ENCODE measurements at places on chromosomes 5 and 9.

DNA sequence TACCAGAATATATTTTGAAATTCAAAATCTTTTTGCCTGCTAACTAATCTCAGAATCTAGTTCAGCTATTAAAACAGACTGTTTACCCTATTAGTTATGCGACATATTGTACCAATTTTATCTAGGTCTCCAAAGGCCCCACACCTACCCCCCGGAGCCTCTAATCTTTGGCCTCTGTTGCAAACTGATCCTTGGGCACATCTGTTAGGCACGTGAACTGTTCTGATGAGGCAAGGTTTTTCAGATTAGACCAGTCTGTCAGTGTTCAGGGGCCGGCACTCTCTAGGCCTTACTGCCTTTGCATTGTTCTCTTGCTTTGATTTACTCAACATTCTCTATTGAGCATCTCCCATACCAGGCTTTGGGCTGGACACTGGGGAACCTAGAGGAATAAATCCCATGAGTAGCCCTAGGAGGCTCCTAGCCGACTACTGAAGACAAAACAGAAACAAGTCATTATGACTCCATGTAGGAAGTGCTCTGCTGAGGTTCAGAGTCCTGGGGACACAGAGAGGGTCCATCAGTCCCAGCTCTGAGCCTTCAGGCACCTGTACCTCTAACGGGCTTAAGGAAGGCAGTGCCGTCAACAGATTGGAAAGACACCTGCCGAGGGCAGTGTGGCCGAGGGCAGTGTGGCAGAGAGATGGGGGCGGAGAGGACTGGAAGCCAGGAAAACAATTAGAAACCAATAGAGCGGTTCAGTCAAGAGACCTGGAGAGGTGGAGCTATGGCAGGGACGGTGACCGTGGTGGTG, 245.1 kb downstream of the AOPEP start:
- DNase-seq, result no peak

- peak; percentile 78 for DNase-seq
Observed at GRCh38 chr5:78907255-78907891, 77.7 kb downstream of the ARSB start.

GRCh38 chr5:76641514-76642120, 18.4 kb upstream of the F2RL2 start:
- DNase-seq, result peak; percentile 68

DNA sequence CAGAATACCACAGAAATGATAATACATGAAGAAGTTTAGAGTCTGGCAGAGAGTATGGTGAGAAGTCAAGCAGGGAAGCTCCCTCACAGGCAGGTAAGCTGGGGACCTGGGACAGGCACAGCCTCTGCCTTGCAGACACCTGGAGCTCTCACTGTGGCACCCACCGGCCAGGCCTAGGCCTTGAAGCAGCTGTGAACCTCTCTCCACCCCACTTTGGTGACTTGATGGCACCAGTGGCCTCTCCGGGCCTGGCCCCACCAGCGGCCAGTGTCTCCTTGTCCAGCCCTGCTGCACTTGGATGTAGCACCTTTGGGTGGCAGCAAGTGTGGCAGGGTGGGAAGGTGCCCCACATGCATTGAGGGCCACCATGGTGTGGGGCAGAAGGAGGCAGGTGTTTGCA, 330.5 kb downstream of the NPR3 start:
- DNase-seq, result no peak

GRCh38 chr9:79257228-79257781, 314.5 kb upstream of the TLE4 start:
- DNase-seq, result no peak

DNA sequence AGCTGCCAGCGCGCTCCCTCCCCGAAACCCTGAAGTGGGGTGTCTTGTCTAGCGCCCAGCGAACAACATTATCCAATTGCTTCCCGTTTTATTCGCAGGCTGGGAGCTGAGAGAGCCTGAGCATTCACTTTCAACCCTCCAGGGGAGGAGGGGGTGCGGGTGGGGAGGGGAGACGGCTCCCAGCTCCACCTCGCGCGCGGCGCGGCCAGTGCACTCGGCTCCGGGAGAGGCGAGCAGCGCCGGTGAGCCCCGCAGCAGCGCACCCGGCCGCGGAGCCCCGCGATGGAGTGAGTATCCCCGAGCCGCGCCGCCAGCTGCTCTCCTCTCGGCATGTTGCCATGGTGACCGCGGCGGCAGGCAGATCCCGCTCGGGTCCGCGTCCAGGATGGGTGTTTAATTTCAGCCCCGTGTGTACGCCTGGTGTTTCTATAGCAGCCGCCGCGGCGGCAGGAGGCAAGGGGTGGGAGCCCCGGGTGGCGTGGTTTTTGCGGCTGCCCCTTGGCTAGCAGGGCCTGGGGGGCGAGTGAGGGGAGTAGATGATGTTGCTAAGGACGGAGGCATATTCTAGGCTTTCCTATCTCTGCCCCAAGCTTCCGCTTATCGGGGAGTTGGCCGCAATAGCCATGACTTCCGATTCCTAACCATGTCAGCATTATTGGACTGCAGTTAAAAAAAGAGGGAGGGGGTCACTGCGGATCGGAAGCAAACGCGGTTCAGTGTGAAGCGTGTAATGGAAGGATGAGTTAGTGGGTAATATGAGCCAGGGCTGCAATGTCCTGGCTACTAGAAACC, 139.2 kb upstream of the PALM2AKAP2 start:
- no peak for DNase-seq

- no peak for DNase-seq
Observed at GRCh38 chr5:73764586-73764985, 138.6 kb downstream of the ARHGEF28 start.

- DNase-seq, result no peak
Observed at GRCh38 chr9:84385386-84386040, 45.0 kb upstream of the SLC28A3 start.

DNA sequence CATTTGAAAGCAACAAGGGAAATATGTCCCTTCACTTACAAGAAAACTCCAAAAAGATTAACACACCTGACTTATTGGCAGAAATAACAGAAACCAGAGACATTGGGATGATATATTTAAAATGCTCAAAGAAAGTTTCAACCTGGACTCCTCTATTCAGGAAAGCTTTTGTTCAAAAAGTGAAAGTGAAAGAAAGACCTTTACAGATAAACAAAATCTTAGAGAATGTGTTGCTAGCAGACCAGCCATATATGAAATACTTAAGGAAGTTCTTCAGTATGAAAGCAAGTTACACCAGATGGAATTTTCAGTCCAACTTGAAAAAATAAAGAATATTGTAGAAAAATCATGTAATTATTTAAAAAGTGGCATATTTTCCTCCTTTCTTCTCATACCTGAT, 1075.1 kb downstream of the NR2F1-AS1 start:
- no peak for DNase-seq

GRCh38 chr5:92002721-92003274, 619.7 kb upstream of the ARRDC3 start:
- DNase-seq, result no peak

- DNase-seq, result no peak
Observed at GRCh38 chr5:56291661-56292374, 58.7 kb upstream of the ANKRD55 start.

DNA sequence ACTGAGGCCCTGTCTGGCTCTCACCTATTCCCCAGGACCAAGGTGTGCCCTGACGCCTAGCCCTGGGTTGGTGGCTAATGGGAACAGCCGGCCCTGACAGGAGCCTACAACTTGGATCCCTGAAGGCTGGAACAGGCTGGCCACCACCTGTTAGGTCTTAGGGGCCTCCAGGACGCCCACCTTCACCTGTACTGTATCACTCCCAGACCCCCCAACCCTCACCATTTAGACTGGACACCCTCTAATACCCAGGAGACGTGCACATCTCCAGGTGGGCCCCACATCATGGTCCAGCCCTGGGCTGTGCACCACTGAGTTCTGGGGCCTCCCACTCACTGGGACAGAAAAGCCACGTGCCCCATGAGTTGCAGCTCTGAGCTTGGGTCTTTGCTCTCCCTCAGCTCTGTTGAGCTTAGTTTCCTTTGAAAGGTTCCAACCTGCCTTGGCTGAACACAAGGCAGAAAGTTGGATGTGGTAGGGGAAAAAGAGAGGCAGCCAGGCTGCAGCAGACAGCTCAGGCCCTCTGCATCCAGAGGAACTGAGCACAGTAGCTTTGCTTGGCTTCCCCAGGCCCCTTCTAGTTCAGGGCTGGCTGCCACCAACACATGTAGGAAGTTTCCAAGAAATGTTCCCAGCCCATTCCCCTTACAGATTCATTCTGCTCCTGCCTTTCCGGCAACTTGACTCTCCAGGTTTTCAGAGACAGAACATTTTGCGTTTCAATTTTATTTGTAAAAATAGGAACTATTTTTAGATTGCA, 116.8 kb upstream of the TBC1D2 start:
- no peak for DNase-seq

DNA sequence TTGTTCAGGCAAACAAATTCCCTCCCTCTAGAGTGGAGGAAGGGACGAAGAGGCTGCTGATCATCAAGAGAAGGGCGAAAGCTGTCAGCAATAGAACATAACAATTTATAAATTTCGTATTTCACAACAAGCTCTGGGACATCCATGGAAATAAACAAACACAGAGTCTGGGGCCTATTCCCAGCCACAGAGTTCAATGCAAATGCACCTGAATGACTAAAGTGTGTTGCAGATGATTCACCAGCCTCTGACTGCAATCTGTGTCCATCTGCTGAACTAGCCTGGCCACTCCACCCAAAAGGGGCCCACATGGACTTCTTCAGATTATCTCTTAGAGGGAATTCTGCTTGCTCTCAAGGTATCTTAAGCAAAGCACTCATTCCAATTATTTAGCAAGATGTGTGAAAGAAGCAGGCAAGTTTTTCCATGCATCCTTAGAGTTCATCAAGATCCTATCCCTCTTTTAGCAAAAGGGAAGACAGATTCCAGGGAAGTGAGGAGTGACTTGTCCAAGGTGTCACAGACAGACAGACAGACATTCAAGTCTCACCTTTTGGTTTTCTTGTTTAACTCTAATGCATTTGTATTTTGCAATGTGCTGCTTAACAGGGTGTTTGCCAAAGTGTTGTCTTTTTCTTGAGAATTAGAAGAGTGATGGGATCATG, 307.8 kb upstream of the PAPPA start:
- DNase-seq, result no peak

GRCh38 chr5:170486371-170486770, 17.4 kb upstream of the KCNIP1 start:
- no peak for DNase-seq

GRCh38 chr9:137268538-137269201, 8.9 kb upstream of the TOR4A start:
- DNase-seq, result no peak

- DNase-seq, result no peak
Observed at GRCh38 chr5:138216799-138217198, 3.7 kb upstream of the CDC23 start.

DNA sequence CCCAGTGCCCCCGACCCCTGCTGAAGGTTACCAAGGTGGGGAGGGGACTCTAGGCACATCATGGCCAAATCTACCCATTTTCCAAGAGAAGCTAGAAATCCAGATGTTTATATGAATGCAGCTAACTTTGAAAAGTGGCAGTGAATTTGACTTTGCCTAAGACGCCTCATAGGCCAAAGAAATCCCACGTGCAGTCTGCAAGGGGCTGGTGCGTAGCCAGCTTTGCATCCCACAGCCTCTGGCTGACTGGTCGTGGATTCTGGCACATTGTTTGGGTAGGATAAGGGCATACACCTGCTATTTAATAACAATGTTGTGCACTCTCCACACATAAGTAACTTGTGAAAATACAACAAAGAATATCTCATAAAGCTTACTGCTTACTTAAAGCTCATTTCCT, 3.5 kb upstream of the GADD45G start:
- no peak for DNase-seq

DNA sequence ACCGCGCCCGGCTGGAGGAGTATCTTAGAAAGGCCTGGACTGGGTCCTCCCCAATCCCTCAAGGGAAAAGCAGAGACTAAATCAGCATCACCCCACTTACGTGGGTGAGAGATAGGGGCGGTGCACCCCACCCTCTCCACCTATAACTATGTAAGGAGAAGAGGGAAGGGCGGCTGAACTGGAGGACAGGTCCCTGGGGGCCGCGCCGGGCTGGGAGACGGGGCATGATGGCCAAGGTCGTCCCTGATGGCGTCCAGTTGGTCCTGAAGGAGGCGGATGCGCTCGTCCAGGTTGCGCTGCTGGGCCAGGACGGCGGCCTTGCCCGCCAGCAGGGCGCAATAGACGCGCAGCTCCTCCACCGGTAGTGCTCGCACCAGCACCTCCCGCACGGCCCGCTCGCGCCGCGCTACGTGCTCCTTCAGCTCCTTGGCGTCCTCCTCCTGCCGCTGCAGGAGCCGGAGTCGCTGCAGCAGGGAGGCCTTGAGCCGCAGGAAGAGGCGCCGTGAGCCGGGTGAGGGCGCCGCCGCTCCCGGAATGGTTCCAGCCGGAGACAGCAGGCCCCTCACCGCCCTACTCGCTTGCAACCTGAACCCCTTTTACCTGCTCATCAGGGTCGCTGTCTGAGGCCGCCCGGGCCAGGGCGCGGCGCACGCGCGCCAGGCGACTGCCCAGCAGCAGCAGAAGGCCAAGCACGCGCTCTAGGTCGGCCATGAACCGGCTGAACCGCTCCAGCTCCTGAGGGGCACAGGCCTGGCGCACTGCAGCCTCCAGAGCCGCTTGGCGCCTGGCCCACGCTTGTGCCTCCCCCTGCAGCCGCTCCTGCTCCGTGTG, 7.6 kb downstream of the SHROOM1 start:
- no peak for DNase-seq

DNA sequence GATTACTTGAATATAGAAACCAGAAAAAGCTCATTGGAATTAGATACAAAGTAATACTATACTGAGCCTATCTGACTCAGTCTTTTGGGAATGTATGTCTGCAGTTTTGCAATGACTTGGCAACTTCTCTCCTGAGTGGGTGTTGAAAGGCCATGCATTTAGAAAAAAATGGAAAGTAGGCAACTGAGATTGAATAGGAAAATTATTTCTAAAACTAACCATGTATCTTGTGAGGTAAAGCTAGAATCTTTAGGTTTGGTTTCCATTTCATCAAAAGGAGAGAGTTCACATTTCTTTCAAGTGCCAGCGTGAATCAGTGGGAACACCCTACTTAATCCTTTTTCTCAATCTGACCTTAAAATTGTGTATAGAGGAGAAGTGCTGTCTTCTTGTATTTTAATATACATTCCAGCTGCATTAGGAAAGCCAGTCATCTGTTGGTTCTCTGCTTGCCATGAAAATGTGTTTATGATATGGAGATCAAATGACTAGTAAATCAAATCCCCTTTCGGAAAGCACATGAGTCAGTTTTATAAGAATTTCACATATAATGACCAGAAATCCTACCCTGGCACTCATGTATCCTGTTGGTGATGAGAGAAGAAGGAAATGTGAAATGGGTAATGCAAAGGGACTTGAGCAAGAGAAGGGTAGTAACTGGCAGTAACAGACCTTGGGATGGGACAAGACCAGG, 30.4 kb downstream of the NFX1 start:
- DNase-seq, result peak; percentile 43

DNA sequence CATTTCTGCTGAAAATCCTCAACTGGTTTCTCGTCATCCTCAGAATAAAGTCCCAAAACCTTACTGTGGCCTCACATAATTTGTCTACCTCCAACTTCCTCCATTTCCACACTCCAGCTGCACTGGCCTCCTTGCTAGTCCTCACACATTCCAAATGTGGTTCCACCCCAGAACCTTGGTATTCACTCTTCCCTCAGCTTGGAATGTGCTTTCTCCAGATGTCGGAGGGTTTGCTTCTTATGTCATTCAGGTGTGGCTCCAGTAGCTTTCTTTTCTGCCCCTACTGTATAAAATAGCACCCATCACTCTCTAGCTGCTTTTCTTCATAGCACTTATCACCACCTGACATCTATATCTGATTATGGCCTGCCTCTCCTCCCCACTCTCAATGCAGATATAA, 102.5 kb upstream of the IFNK start:
- no peak for DNase-seq
